Right ventricle myocardium superior (tissue), 1 donor: ENCODE measurements at places on chromosomes 1 and 21. TPM values are rescaled to one million over a fixed set of nuclear protein-coding genes. Genes with fewer than 3 reads are reported as not detected.

- no peak for DNase-seq
Measured at GRCh38 chr1:91725989-91726721, 159.8 kb downstream of the TGFBR3 start.

- no peak for DNase-seq
Measured at GRCh38 chr1:30032302-30032701, 691.1 kb downstream of the MATN1 start.

GRCh38 chr21:44751799-44752636, 40.6 kb upstream of the TSPEAR start:
- DNase-seq = no peak

- DNase-seq = no peak
Measured at GRCh38 chr1:6667139-6667538, 34.5 kb downstream of the DNAJC11 start.

Gene HSPA6
- 1.3 TPM for total RNA-seq

Gene ADGRB2
- 14.7 TPM for total RNA-seq
